ENCODE measurements at places on chromosomes 13 and 19.
A peak's percentile ranks its signal among the peaks of the same experiment; 100 is the strongest.

DNA sequence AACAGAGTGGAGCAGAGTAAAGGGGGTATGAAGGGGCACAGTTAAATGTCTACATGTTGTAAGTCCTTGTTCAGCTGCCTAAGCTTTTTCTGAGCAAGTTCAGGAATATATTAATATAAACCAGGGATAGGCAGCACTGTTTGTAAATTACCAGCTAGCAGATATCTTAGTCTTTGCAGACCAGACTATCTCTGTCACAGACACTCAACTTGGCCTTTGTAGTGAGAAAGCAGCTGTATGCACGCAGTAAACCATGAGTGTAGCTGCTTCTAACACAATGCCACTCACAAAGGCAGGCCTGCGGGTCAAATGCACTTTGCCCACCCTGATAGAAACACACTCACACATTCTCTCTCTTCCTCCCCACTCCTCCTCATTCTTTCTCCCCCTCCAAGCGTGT lies 1016.9 kb downstream of the UQCRFS1 start:
- DNase-seq: no peak

DNA sequence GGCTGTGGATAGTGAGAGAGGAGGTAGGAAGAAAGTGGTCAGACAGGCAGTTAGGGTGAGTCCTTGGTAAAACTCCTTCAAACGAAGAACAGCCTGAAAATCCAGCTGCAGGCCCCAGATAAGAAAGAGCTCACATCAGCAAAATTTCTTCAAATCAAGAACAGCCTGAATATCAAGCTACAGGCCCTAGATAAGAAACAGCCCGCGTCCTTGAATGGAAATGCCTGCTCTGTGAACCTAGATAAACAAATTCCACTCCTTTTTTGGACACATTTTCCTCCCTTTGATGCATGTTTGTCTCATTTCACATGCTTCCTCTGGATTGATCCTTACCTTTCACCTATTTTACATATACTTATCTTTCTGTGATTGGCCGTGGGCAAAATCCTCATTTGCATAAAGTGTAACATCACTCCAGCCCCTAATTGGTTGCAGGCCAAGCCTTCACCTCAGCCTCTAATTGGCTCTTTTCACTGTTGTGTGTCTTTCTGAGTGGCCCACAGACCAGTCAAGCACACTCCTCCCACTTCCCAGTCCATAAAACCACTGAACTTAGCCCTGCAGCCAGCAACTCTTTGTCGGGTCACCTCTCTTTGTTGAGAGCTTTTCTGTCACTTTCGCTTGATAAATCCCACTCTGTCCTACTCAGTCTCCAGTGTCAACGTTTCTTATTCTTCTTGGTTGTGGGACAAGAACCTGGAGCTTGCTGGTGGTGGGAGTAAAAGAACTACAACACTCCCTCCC lies 6.0 kb upstream of the SULT2A1 start:
- DNase-seq: no peak

DNA sequence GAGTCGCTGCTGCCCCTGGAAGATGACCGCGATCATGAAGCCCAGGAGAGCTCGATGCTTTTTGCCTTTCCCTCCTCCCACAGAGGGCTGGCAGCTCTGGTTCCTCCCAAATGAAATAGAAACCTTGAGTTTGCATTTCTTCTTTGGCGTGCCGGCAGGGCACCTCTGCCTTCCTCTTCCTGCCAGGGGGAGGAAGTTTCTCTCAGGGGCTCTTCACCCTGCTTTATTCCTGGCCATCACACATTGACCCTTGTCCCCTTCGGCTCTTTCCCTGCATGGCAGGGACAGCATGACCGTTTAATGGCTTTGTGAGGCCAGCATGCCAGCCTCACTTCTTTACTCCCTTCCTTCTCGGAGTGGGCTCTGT lies 47.9 kb downstream of the ACTN4 start:
- DNase-seq: no peak

DNA sequence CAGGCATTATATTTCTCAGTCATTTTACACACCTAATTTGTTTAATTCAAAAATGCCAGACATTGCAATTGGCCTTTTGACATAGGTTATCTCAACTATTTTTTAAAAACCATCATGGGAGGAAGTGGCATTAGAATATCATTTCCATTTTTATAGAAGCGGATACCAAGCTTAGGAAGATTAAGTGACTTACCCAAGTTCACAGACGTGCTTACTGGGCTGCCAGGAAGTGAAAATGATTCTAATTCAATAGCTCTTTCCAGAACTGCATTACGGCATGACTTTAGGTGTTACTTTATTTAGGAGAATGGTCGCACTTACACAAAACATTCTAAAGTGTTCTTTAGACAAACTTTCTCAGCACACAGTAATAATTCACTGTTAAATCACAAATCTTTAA lies 231.9 kb downstream of the KLF12 start:
- no peak for DNase-seq

DNA sequence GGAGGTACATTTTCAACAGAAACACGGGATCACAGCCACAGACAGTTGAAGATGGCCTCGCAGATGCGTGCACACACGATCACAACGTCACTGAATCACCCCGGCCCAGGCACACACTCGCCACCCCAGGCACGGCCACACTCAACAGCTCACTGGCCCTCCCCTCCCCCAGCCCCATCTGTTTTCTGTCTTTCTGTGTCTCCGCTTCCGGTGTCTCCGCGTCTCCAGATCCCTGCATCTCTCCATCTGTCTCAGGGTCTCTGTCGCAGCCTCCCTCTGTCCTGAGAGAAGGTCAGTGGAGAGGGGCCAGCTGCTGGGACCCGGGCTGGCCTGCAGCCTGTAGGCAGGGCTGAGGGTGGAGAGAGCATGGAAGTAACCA lies 3.8 kb upstream of the ATP1A3 start:
- DNase-seq: no peak

DNA sequence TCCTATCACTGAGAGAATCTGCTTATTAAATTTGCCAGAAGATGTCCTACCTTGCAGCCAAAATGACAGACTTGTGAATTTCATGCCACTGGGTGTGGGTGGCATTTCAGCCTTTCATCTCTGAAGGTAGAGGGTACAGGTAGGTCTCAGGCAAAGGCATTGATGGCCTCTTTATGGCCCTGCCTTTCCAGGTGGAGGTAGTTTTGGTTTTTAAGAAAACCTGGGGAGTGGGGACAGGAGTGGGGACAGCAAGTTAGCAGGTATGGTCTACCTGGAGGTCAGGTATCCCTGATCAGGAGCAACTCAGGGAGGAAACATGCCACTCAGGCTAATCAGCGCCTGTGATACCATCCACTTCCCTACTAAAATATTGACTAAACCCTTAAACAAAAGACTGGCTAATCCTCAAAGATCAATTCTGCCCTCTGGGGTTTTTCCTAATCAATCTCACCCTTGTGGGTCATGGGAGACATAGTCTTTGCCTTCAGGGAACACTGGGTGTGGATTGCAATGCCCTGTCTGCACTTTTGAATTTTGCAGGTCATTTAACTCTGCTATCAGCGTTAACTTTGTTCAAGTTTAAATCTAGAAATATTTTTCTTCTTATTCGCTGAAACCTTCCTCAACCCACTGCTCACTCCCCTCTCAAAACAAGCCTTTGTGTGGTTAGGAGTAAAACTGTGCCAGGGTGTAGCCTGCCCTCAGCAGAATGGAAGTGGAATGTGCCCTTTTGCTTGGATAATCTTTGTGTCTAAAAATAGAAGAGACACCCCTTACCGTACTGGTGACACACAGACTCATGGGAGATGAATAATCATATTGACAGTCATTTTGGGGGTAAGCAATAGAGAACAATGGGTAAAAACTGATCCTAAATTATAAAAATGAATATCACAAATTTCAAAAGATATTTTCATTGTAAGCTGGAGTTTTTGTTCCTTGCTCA lies 233.7 kb downstream of the COG6 start:
- peak; percentile 33 for DNase-seq

DNA sequence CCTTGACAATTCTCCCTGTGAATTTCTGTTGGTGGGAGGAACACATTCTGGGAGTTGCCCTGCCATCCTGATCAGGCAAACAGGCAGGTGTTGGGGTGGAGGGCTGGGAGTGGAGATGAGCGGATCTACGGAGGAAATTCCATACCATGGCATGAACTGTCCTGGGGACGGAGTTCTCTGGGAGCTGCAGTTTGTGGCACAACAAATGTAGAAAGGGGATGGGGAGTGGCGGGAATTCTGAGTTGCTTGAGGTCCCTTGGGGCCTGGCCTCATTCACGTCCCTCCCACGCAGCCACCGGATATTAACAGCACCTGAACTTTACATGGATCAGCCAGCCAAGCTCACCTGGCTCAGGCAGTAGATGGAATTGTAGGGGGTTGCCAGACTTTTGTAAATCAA lies 70.0 kb downstream of the CHST8 start:
- no peak for DNase-seq

DNA sequence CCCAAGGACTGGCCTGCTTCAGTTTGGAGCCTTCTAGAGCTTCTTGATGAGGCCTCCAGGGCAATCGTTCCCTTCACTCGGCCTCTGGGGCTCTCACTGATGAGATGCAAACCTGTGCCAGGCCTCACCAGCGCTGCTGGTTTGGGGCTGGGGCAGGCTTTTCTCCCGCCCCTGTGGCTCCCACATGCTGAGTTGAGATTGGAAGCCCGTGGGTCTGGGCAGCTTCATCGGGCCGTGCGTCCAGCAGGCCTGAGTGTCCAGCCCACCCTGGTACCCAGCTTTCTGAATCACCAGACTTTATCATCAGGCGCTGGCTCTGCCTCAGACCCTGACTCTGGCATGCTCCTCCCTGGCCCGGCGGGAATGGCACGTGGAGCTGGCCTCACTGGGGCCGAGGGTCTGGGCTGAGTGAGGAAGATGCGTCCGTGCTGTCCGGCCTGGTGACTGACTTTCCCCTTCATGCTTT lies 4.3 kb downstream of the CALM3 start:
- DNase-seq: no peak

- DNase-seq: no peak
Observed at GRCh38 chr13:113742445-113743120, 16.4 kb upstream of the TMEM255B start.

- no peak for DNase-seq
Observed at GRCh38 chr19:15810335-15810734, 5.1 kb downstream of the OR10H1 start.

- DNase-seq: no peak
Observed at GRCh38 chr13:71695662-71696061, 171.3 kb downstream of the DACH1 start.

DNA sequence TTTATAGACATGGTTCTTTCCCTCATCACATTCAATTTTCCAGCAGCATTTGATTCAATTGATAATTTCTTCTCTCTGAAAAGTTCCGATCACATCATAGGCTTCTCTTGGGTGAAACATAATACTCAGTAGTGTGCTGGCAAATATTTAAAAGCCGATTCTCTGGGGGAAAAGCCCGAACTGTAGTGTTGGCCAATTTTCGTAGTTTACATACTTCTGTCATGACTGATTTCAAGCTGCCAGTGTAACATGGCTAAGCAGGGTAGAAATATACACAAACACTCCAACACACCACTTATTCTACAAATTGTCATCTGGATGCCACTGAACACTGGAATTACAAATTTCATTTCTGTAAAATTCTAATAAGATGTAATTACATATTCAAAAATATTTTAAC lies 56.1 kb upstream of the FREM2 start:
- no peak for DNase-seq

DNA sequence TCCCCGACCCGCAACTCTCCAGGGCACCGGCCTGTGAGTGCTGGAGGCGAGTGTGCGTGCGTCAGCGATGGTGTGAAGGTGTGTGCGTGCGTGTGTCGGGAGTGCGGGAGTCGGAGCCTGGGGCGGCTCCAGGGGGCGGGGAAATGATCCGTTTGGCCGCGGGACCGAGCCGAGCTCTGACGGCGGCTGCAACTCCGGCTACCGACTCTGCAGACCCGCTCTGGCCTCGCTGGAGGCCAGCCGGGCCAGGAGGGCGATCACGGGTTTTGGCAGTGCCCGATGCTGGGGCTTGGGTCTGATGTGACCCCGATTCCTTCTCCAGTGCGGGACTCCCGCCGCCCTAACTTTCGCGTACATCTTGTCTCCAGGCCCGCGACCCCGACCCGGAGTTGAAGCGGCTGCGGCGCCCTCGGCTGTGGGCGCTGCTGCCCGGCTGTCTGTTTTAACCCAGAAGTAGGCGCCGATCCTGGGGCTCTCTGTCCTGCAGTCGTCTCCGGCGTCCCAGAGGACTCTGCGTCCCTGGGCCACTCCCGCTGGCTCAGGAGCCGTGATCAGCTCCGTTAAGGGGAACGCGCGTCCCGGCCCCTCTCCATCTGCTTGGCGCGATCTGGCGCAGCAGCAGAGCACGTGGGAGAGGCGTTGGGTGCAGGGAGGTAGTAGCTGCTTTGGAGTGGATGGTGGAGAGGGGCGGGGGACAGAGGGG lies 1.2 kb downstream of the CHST8 start:
- no peak for DNase-seq

- DNase-seq: no peak
Observed at GRCh38 chr13:72850959-72851677, 69.2 kb downstream of the PIBF1 start.

GRCh38 chr13:35684432-35684831 lies 207.9 kb upstream of the MAB21L1 start:
- DNase-seq: no peak

DNA sequence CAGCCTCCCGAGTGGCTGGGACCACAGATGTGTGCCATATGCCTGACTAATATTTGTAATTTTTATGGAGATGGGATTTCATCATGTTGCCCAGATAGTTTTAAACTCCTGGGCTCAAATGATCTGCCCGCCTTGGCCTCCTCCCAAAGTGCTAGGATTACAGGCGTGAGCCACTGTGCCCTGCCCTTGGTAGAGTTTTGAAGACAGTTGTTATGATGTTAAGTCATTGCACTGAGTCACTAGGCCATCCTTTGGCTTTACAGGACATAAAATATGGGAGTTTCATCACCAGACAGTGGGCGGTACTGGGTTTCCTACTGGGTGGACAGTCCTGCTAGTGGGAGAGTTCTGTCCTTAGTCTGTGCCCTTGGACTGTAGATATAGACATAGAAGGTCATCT lies 282.5 kb downstream of the ATP8A2 start:
- no peak for DNase-seq

- DNase-seq: no peak
Observed at GRCh38 chr13:52955472-52955874, 73.1 kb upstream of the OLFM4 start.

DNA sequence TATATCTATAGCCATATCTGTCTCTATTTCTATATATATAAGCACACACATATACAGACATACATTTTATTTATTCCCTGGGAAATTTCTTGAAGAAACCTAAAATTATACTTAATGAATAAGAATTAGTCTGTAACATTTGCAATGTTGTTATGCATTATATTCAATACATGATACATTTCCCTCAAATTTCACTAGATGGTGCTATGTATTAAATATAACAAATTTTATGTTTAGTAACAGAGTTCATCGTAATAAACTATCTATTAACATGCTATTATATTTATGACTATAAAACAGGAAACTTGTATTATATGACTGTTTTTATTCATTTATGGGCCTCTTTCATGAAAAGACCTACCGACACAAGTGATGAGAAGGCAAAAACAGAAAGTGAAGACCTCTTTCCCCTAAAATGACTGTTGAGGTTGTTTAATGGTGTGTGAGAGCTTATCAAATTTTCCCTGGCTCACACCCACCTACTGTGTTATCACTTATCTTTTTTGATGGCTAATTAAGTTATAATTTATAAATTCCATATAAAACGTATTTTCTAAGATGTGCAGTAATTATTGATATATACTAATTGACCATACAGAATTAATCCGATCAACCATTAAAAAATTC lies 881.9 kb downstream of the SLITRK6 start:
- DNase-seq: peak; percentile 9
